Globus pallidus (tissue), 1 donor: ENCODE measurements at places on chromosomes 2 and 18.

DNA sequence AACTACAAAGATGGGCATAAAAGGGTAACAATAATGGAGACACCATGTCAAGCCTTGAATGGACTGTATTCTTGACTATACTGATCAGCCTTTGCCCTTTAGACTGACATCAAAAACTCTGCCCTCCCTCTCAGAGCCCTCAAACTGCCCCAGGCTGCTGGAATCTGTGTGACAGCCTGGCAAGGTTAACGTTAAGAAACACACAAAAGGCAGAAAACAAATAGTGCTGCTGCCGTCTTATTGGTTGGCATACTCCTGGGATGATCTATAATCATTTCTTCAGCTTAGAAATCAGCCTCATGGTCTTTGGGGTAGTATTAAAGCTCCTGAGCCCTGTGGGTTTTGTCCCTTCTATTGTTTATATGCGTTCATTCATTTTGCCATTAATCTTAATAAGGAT, 338.0 kb downstream of the DCC start:
- DNase-seq: no peak

- peak; percentile 72 for DNase-seq
Observed at GRCh38 chr2:232315049-232315922, 63.3 kb upstream of the ALPP start.

DNA sequence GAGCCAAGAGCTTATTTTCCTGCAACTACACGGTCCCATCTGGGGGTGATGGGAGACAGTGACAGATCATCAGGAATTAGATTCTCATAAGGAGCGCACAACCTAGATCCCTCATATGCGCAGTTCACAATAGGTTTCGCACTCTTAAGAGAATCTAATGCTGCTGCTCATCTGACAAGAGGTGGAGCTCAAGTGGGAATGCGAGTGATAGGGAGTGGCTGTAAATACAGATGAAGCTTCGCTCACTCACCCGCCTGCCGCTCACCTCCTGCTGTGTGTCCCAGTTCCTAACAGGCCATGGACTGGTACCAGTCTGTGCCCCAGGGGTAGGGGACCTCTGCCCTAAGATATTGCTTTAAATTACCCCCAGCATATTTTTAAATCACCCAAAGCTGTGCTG, 10.8 kb downstream of the LRRFIP1 start:
- DNase-seq: no peak

DNA sequence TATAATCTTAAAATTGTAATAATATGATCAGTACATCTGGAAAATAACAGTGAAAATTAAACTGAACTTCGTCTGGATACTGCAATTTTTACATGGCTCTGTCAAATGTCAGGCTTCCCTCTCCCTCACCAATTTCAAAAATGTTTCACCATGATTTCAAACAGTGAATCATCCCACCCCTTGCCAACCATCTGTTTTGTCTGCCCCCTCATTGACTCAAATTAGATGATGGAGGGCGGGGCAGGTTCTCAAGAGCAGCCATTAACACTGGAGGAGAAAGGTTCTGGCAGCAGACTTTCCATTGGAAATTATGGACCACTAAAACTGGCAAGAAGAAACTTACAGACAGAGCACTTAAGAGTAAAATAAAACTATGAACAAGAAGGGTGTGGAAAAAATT, 1195.7 kb upstream of the ZEB2 start:
- no peak for DNase-seq

DNA sequence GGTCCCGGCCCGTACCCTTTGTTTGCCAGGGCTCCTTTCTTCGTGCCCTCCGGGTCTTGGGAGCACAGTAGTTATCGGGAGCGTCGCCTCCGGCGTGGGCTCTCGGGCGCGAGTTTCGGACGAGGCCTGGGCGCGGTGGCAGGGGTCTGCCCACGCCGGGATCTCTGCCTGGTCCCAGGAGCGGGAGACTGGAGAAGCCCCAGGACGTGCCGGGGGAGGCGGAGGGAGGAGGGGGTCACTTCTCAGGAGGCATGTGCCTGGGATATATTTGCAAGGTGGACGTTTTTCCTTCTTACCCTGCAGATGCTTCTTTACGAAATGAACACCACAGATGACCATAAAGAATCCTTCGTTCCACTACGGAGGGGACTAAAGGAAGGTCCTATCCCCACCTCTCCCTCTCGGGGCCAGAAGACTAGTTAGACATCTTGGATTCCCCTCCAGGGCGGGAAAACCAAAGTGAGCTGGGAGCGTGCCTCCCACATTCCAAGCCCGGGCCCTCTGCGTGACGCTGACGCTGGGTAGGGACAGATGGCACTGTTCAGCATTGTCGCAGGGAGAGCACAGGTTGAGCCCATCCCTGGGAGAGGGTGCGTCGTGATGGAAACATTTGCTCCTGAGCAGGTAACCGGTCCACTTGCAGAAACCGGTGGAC, 483 bp upstream of the FHL2 start:
- no peak for DNase-seq
